Activated naive CD8-positive, alpha-beta T cell treated with anti-CD3 and anti-CD28 coated beads, Interleukin-2, amount 10 ng/mL, durations not matched to agents 7 days and 5 days (primary cell): ENCODE measurements at places on chromosomes 1 and 21. TPM values are rescaled to one million over a fixed set of nuclear protein-coding genes. Genes with fewer than 3 reads are reported as not detected.

DNA sequence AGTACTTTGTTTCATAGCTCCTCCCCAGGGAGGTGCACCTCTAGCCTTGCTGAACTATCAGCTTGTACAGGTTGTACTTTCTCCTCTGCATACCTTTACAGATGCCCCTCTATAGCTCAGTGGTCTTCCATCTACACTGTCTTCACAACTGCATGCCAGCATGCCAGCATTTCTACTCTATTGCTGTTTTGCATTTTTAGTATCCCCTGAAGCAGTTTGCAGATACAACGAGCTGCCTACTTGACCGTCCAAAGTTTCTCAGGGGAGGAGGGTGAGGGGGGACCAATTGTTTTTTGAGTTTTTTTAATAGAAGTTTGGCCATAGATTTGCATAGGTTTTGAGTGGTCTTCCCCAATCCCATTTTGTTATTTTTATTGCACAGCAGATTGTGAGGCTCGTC is 27.6 kb upstream of the CTH start:
- no peak for DNase-seq

DNA sequence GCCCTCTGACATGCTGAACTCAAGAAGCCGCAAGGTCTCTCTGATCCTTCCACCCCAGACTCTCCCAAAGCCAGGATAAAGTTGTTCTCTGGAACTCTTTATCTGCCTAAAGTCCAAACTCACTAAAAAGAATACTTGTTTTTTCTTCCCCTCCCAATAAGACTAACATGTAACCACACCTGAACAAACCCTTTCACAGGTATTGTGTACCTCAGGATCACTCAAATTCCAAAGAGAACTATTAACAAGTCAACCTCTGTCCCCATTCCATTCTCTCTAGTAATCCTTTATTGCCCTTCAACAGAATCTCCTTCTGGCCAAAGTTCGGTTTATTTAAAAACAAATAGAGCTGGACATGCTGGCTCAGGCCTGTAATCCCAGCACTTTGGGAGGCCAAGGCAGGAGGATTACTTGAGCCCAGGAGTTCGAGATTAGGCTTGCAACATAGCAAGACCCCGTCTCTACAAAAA is 4.1 kb upstream of the TOE1 start:
- no peak for DNase-seq

DNA sequence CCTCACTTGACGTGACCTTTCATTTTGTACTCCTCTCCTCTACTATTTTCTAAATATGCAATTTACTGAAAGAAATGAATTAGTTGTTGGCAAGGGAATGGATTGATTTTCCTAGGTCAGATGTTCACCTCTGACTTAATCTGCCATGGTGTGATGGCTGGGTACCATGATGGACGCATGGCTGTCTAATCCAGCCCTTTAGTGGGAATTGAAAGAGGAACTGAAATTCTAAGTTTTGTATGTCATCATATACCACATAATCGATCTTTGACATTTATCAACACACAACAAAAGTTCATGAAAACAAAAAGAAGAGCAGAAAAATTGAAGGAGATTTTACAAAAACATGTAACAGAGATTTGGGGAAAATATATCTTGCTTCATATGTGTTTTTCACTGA is 331.3 kb upstream of the SNX7 start:
- DNase-seq = no peak

DNA sequence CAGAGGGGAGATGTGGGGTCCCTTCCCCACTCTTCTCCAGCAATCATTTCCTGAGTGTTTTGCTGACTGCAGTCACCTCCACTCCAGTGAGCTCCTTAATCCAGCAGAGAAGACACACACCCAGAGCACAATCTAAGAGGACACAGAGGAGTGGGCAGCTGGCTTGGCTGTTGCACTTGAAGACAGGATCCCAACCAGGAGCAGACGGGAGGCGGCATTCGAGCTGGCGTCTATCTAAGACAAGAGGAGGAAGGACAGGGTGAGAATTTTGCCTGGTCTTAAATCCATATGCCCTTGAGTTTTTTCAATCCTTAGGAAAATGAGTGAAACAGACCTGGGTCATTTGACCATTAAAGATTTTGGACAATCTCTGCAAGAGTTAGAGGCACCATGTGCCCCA is 56.1 kb upstream of the SIM2 start:
- no peak for DNase-seq

- DNase-seq = no peak
Measured at GRCh38 chr1:175222296-175222938, 29.8 kb upstream of the KIAA0040 start.

DNA sequence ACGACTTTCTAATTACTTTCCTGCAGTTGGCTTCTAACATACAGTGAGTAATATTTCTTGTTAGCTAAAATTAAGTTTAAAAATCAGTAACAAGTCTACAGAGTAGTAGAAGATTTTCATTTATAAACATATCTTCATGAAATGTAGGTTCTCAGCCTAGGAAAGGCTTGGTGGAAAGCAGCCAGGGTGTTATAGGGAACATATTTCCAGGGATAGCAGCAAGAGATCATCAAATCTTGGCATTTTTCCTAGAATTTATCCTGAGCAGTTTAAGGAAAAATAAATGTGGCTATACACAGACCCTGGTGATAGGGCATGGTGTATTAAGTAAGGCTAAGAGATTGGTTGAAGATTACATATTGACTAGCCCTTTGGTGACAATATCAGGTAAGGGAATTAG is 203.5 kb upstream of the NEGR1 start:
- DNase-seq = no peak

GRCh38 chr1:29233693-29234092 is 2.6 kb upstream of the PTPRU start:
- DNase-seq = no peak

- DNase-seq = no peak
Measured at GRCh38 chr1:234222561-234223280, 150.5 kb upstream of the COA6 start.

- peak; percentile 57 for DNase-seq
Measured at GRCh38 chr1:31587720-31588423, 11.6 kb downstream of the TINAGL1 start.

DNA sequence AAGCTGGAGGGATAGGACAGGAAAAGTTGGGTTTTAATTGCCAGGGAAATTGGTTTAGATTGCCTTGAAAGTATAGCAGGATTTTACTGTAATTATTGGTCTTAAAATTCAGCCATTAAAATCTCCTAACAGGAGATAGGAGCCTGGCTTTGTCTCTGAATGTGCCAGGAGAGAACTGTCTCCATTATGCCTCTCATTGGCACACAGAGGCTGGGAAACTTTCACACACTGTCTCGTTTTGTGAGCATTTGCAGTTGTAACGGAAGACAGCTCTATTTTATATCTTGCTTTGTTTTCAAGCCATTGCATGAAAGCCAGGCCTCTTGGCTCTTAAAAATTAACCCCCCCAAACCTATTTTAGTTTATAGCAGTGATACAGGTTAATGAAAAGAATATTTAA is 12.5 kb downstream of the DNAJC6 start:
- no peak for DNase-seq

DNA sequence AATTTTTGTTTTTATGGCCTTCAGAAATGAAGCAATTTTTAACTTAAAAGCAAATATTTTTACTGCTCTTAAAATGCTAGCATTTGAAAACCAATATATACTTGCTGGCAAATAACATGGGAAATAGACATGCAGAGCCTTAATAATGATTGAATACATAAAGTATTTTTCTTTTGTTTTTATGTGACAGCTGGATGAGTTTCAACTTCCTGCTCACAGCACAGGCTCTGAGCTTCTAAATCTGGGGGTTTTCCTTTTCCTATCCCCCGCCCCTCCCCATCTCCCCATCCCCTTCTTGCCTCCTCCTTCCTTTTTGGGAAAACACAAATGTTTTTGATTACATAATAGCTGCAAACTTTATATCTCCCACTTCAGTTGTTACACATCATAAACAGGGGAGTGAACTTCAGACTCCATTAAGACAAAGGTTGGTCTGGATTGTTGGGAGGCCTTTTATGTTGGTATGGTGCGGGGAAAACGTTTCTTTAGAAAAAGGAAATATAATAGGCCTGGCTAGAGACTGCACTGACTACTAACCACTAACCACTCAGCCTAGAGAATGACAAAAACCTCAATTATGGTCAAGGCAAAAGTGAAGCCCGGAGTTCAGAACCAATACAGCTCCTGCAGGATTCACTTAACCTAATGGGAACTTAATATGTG is 116.1 kb upstream of the GORAB start:
- DNase-seq = no peak

GRCh38 chr21:37868446-37869295 is 47.6 kb downstream of the KCNJ6 start:
- DNase-seq = no peak

- no peak for DNase-seq
Measured at GRCh38 chr1:199124351-199124750, 485.5 kb downstream of the PTPRC start.

DNA sequence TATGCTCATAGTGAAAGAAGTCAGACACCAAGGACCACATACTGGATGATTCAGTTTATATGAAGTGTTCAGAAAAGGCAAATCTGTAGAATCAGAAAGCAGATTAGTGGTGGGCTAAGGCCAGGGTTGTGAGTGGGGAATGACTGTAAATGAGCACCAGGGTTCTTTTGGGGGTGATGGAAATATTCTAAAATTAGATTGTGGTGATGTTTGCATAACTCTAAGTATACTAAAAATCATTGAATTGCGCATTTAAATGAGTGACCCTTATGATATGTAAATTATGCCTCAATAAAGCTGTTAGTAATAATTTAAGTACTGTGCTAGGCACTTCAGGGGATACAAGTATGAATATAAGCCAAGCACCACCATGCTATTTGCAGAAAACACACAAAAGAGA is 256.3 kb downstream of the TPR start:
- DNase-seq = no peak

DNA sequence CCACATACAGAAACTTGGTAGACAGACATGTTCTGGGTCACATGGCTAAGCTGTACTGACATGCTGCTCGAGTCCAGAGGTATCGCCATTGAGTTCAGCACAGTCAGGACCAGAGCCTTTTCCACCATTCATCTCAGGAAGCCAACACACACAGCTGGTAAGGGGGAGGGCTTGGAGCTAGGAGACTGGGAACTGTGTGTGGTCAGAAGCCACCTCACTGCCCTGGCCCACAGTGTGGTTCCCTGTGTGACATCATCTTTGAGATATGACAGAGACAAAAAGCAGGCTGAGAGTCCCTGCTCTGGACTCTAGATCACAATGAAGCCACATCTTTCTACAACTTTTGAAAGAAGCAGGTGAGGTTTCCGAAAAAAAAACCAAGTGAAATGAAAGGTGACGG is 107.2 kb downstream of the SIM2 start:
- no peak for DNase-seq

GRCh38 chr1:33349778-33350610 is 29.1 kb upstream of the A3GALT2 start:
- peak; percentile 85 for DNase-seq

DNA sequence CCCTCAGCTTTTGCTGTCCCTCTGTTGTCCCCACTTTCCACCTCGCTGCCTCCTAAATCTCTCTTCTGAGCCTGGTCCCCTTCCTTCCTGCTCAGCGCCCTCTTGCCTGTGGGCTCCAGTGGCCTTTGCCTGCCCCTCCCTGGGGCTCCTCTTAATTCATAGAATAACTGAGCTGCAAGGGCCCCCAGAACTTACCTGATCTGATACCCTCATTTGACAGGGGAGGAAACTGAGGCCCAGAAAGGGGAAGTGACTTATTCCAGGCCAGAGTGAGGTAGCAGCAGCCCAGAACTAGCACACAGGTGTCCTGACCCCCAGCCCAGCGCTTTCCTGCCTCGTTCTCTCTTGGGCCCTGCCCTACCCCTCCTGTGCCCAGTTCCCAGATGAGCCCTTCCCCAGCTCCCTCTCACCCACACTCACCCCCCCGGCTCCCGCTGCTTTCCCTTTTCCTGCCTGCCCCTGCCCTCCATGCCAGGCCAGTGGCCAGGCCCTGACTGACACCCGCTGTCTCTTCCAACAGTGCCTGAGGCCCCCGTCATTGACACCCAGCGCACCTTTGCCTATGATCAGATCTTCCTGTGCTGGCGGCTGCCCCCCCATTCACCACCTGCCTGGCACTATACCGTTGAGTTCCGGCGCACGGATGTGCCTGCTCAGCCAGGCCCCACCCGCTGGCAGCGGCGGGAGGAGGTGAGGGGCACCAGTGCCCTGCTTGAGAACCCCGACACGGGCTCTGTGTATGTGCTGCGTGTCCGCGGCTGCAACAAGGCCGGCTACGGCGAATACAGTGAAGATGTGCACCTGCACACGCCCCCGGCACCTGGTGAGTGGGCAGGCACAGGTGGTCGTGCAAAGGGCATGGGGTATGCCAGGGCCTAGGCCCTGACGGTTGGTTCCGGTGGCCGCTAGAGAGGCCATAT is 5.7 kb downstream of the TRIM46 start:
- DNase-seq = peak; percentile 19

GRCh38 chr1:23902321-23903278 is 10.6 kb downstream of the CNR2 start:
- no peak for DNase-seq

DNA sequence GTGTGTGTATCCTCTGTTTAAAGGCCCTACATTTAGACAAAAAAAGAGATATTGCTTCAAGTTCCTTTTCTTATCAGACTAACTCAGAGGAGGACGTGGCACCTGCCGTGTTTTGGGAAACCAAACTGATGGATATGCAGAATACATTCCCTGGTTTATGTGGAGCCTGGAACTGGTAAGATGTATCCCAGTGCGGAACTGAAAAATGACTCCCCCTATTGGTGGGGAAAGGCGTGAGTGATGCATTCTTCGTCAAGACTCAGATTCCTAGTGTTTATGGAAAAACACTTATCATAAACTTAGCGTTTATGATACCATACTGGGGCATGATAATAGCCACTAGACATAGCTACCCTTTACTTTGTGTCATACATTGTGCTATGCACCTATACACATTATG is 154.2 kb downstream of the ZNF326 start:
- DNase-seq = no peak

DNA sequence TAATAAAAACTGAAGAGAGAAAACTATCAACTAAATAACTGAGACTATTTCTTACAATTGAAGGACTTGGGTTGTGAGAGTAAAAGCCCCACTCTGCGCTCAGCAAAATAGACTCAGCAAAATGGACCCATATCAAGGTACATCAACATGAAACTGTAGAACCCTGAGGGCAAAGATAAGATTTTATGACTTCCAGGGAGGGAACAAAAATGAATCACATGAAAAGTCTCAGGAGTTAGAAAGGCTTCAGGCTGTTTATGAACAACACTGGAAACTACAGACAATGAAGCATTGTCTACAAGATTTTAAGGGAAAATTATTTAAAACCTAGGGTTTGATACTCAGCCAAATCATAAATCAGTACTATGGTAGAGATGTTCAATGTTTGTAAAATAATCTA is 434.3 kb downstream of the PTPRC start:
- no peak for DNase-seq

DNA sequence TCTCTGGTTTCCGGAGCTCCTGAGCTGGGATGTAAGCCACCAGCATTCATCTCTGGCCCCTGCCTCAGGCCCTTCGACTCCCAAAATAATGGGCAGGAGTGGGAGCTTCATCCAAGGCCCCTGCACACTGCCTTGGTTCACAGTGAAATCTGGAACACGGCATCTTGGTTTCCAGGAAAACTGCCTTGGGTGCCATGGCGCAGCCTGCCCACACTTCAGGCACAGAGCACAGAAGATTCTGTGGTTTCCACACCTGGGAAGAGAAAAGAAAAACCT is 48.8 kb upstream of the POFUT2 start:
- DNase-seq = peak; percentile 15

Gene KCNQ4
- total RNA-seq = 1.2 TPM

Gene MASP2
- total RNA-seq = not detected

Gene CD84
- total RNA-seq = 58.5 TPM

Gene RGS1
- total RNA-seq = 15.3 TPM

Gene LRRC3
- total RNA-seq = 3.5 TPM

Gene ZBTB8A
- total RNA-seq = 0.06 TPM

Gene OR6N1
- not detected for total RNA-seq

Gene CNIH3
- 2.2 TPM for total RNA-seq

Gene CRYAA
- total RNA-seq = not detected

Gene CDA
- not detected for total RNA-seq

Gene ATP6V1G3
- not detected for total RNA-seq

Gene VTCN1
- not detected for total RNA-seq
